Naive thymus-derived CD8-positive, alpha-beta T cell (primary cell): ENCODE measurements at places on chromosomes 3 and 15. TPM values are rescaled to one million over a fixed set of nuclear protein-coding genes. Genes with fewer than 3 reads are reported as not detected.
A peak's percentile ranks its signal among the peaks of the same experiment; 100 is the strongest.

- DNase-seq = no peak
- no peak overlapping the region for H3K4me3 ChIP-seq
- no peaks in the 10 kb centered on the region for H3K4me1 ChIP-seq
- no peak overlapping the region for H3K27ac ChIP-seq
Observed at GRCh38 chr3:180523040-180523439, 78.9 kb upstream of the TTC14 start.

DNA sequence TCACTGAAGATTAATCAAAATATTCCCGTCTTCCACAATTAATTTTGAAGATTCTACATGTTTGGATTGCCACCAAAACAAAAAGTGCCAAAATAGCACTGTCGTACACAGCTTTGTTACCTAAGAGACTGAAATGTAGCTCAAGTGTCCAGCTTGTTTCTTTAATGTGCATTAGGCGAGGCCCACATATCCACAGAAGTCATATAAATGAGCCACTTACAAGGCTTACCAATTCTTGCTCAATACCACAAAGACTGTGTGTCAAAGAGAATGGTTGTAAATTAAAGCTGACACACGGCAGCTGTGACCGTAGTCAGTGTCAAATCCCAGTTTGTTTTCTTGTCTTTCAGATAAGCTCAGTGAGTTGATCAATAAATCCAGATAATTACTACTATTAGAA lies 639.4 kb upstream of the TBL1XR1 start:
- no peak for DNase-seq
- no peaks in the 10 kb centered on the region for H3K36me3 ChIP-seq
- no peak overlapping the region for H3K27ac ChIP-seq
- H3K27me3 ChIP-seq = no peaks in the 10 kb centered on the region
- no peak overlapping the region for H3K4me3 ChIP-seq
- peaks cover 8% of the 10 kb centered on the region for H3K4me1 ChIP-seq

- H3K27me3 ChIP-seq = peaks cover 5% of the 10 kb centered on the region
- no peaks in the 10 kb centered on the region for H3K4me1 ChIP-seq
- no peak overlapping the region for H3K4me3 ChIP-seq
- DNase-seq = no peak
- no peaks in the 10 kb centered on the region for H3K36me3 ChIP-seq
Observed at GRCh38 chr3:149251186-149251585, 29.6 kb upstream of the CP start.

Gene PODXL2
- total RNA-seq = 2.5 TPM

GRCh38 chr3:61530355-61530754 lies 31.0 kb upstream of the PTPRG start:
- DNase-seq = peak; percentile 4
- H3K36me3 ChIP-seq = no peaks in the 10 kb centered on the region
- H3K4me3 ChIP-seq = no peak overlapping the region
- H3K27ac ChIP-seq = no peak overlapping the region

GRCh38 chr3:35602395-35602936 lies 36.9 kb upstream of the ARPP21 start:
- H3K4me1 ChIP-seq = no peaks in the 10 kb centered on the region
- no peak overlapping the region for H3K27ac ChIP-seq
- no peak overlapping the region for H3K4me3 ChIP-seq
- no peaks in the 10 kb centered on the region for H3K36me3 ChIP-seq
- H3K27me3 ChIP-seq = no peaks in the 10 kb centered on the region
- DNase-seq = no peak
